ENCODE measurements at places on chromosomes 1 and 21. TPM values are rescaled to one million over a fixed set of nuclear protein-coding genes. Genes with fewer than 3 reads are reported as not detected.
A peak's percentile ranks its signal among the peaks of the same experiment; 100 is the strongest.

OR10J1 gene
- total RNA-seq, result not detected

LMNA gene
- total RNA-seq, result 716 TPM

GRCh38 chr1:147560765-147561471, 19.6 kb downstream of the BCL9 start:
- DNase-seq, result peak; percentile 74
- H3K27ac ChIP-seq, result no peak overlapping the region
- no peaks in the 10 kb centered on the region for H3K4me1 ChIP-seq
- no peak overlapping the region for H3K4me3 ChIP-seq
- H3K36me3 ChIP-seq, result no peaks in the 10 kb centered on the region

DNA sequence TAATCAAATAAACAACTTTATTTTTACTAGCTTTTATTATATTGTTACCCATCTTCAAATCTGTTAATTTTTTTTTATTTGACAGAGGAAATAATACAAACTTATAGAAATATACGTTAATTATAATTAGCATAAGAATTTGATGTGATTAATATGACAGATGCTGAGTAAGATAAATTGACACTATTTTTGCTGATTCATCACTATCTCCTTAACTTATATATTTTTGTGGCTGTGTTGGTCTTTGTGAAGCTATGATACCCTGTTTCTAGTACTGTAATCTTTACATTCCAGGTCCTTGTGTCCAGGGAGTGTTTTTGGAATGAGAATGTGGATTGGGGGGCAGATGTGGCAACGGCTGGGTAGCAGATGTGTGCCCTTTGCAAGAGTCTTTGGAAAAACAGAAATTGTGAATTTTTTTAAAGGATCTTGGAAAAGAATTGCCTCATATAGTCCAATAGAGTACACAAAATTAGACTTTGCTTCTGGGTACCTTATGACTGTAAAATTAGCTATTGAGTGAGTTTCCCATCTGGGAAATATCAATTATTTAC, 102.6 kb downstream of the KCNK2 start:
- H3K4me3 ChIP-seq, result no peak overlapping the region
- H3K4me1 ChIP-seq, result peaks cover 28% of the 10 kb centered on the region
- H3K27me3 ChIP-seq, result no peaks in the 10 kb centered on the region
- no peaks in the 10 kb centered on the region for H3K36me3 ChIP-seq
- no peak overlapping the region for H3K27ac ChIP-seq

- H3K4me1 ChIP-seq, result no peaks in the 10 kb centered on the region
- DNase-seq, result no peak
- H3K27me3 ChIP-seq, result peaks cover 41% of the 10 kb centered on the region
- H3K36me3 ChIP-seq, result no peaks in the 10 kb centered on the region
Observed at GRCh38 chr1:175504875-175505555, 238.4 kb downstream of the TNR start.

GRCh38 chr1:52234708-52235107, 92.8 kb downstream of the ZFYVE9 start:
- H3K27me3 ChIP-seq, result no peaks in the 10 kb centered on the region
- peaks cover 19% of the 10 kb centered on the region for H3K4me1 ChIP-seq
- H3K36me3 ChIP-seq, result peaks cover 6% of the 10 kb centered on the region

SLC50A1 gene
- 91.2 TPM for total RNA-seq

DNA sequence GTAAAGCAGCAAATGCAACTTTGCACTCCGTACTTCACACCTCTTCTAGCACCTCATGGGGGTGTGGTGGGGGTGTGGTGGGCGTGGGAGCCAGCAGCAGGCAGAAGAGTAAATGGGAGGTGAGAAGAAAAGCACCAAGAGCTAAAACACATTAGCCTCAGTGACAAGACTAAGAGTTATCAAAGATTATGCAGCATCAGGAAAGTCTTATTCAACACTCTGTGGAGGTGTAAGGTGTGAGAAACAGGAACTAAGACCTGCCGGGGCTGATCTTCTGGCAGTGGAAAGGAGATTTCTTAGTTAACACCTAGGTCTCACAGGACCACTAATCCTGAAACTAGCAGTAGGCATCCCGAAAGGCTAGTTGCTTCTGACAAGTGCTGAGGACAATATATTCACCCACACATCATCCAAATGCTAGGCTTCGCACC, 9.9 kb downstream of the TGFBR3 start:
- no peak for DNase-seq
- no peaks in the 10 kb centered on the region for H3K27me3 ChIP-seq
- no peak overlapping the region for H3K27ac ChIP-seq
- H3K4me1 ChIP-seq, result peaks cover 56% of the 10 kb centered on the region
- H3K4me3 ChIP-seq, result no peak overlapping the region

GRCh38 chr1:196114193-196114592, 494.0 kb downstream of the KCNT2 start:
- H3K27ac ChIP-seq, result peak overlapping the region; percentile 69
- no peaks in the 10 kb centered on the region for H3K36me3 ChIP-seq
- peak; percentile 69 for DNase-seq
- H3K4me1 ChIP-seq, result peaks cover 17% of the 10 kb centered on the region
- H3K4me3 ChIP-seq, result no peak overlapping the region

DNA sequence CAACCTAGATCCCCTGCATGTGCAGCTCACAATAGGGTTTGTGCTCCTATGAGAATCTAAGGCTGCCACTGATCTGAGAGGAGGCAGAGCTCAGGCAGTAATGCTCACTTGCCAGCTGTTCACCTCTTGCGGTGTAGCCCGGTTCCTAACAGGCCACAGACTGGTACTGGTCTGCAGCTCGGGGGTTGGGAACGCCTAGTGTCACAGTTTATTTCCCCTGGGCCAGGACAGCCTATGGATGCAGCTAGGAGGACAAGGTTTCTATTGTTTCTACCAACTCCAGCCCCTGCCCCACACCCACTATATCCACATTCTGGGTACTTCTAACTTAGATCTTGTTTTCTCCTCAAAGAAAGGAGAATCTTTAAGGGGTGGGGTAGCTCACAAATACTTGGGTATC, 58.7 kb upstream of the PRRC2C start:
- H3K4me3 ChIP-seq, result no peak overlapping the region
- H3K27ac ChIP-seq, result no peak overlapping the region
- no peaks in the 10 kb centered on the region for H3K36me3 ChIP-seq
- H3K4me1 ChIP-seq, result peaks cover 5% of the 10 kb centered on the region
- no peaks in the 10 kb centered on the region for H3K27me3 ChIP-seq

DNA sequence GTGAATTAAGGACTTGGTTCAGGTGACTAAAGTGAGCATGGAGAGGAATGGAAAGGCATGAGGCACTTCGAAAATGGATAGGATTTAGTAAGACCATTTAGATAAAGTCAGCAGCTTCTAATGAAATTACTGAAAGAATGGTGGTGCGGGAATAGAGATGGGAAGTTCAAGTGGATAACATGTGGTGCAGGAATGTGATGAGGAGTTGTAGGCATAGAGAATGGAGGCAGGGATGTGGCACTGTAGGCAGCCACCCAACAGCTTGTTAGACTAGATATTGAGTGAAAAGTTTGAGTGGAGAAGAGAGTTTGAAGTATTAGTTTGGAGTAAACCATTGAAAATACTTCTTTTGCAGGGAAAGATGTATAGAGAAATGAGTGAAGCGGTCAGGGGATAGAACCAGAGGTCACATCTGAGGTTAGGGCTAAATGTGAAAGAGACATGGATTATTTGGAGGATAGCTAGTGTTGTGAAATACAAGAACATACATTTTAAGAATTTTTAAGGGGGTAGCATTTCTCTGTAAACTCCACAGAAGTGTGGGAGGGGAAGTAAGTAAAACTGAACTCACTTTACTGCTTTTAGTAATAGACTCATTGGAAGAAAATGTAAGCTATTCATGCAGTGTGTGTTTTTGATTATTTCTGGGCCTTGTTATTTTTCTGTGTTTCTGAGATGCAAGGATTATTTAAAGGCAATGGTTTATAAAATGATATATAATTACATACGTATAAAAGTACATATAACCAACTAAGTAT, 46.2 kb downstream of the DYRK1A start:
- no peak overlapping the region for H3K4me3 ChIP-seq
- no peak for DNase-seq
- no peak overlapping the region for H3K27ac ChIP-seq
- H3K36me3 ChIP-seq, result peaks cover 11% of the 10 kb centered on the region
- H3K27me3 ChIP-seq, result no peaks in the 10 kb centered on the region

MX2 gene
- not detected for total RNA-seq

ANKRD45 gene
- total RNA-seq, result 0.42 TPM

DNA sequence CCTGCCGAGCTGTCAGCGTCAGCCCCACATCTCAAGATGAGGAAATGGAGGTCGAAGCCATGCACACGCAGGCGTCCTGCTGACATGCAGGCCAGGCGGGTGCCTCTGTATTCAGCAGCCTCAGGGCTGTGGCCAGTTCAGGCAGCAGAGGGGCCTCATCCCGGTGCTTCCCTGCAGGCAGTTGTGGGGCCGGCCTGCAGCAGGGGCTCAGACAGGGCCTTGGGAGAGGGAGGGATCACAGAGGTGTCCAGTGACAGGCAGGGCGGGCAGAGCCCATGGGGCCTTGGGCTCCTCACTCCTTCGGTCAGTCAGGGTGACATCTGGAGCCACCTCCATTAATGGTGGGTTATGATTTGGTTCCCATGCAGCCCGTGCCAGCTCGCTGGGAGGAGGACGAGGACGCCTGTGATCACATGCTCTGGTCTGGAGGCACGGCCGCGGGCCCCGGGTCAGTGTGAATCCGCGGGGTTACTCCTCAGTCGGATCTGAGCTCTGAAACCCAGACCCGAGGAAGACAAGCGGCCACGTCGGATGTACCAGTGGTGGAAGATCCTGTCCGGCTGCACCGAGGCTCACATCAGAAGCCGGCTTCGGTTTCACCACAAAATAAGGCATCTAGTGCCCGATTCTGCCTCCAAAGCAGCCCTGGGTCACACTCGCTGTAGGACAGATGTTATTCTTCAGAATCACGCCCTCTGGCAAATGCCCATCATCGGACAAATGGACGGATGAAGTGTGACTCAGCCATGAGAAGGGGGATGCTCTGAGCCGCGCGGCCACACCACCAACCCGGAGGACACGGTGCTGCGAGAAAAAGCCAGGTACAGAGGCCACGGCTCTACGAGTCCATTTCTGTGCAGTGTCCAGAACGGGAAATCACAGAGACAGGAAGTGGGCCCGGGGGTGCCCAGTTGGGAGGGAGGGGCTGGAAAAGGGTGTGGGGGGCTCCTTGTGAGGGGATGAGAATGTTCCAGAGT, 33.4 kb downstream of the KRTAP10-1 start:
- H3K27me3 ChIP-seq, result peaks cover 17% of the 10 kb centered on the region
- no peak for DNase-seq
- H3K27ac ChIP-seq, result no peak overlapping the region
- H3K4me3 ChIP-seq, result no peak overlapping the region
- H3K4me1 ChIP-seq, result peaks cover 6% of the 10 kb centered on the region

ARHGAP30 gene
- total RNA-seq, result 0.58 TPM

- peaks cover 18% of the 10 kb centered on the region for H3K27me3 ChIP-seq
- no peak overlapping the region for H3K27ac ChIP-seq
- H3K4me3 ChIP-seq, result no peak overlapping the region
Observed at GRCh38 chr1:11365744-11366387, 92.9 kb downstream of the UBIAD1 start.

DNA sequence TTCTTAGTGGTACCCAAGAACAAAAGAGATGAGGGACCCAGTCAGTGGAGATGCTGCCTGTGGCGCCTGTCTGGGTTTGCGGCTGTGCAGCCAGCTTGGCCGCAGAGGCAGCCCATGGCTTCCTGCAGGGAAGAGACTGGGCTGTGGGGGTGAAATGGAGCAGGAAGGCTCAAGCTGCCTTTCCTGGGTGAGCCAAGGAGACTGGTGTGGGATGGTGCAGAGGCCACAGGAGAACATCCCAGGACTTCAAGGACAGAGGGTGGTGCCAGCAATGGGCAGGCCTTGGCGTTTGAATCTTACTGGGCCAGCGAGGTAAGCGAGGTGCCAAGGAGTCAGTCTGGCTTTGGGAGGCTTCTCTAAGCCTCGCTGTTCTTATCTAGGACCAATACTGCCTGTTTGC, 26.4 kb downstream of the KCNA10 start:
- no peaks in the 10 kb centered on the region for H3K27me3 ChIP-seq
- no peak overlapping the region for H3K27ac ChIP-seq

- H3K36me3 ChIP-seq, result no peaks in the 10 kb centered on the region
- no peaks in the 10 kb centered on the region for H3K27me3 ChIP-seq
- H3K4me1 ChIP-seq, result no peaks in the 10 kb centered on the region
- no peak overlapping the region for H3K4me3 ChIP-seq
- peak; percentile 45 for DNase-seq
Observed at GRCh38 chr21:27818847-27819246, 852.0 kb upstream of the ADAMTS5 start.

- H3K4me1 ChIP-seq, result no peaks in the 10 kb centered on the region
- DNase-seq, result no peak
- no peak overlapping the region for H3K4me3 ChIP-seq
- no peak overlapping the region for H3K27ac ChIP-seq
- no peaks in the 10 kb centered on the region for H3K36me3 ChIP-seq
Observed at GRCh38 chr21:28344985-28345384, 647.7 kb downstream of the LTN1 start.

- no peak overlapping the region for H3K27ac ChIP-seq
- H3K36me3 ChIP-seq, result no peaks in the 10 kb centered on the region
- H3K4me3 ChIP-seq, result no peak overlapping the region
- no peaks in the 10 kb centered on the region for H3K27me3 ChIP-seq
Observed at GRCh38 chr1:75265792-75266191, 131.6 kb downstream of the LHX8 start.

DNA sequence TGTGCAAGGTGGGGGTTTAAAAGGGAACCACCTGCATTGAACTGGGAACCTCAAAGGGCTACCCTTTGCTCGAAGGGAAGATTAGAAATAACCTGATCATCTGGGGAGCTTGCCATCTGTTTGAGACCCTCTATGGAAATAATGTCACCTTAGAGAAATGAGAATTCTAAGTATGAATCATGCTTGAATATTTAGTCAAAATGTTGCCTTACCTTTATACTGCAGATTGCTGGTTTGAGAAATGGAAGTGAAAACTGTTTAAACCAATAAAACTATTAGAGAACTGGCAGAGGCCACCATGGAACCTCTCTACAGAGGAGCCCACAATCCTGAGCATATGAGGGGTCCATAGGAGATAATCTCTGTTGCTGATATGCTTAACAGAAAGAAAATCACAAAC, 131.2 kb upstream of the FAM78B start:
- no peak overlapping the region for H3K27ac ChIP-seq
- no peak overlapping the region for H3K4me3 ChIP-seq
- no peak for DNase-seq
- no peaks in the 10 kb centered on the region for H3K4me1 ChIP-seq

DCLRE1B gene
- total RNA-seq, result 8.1 TPM

GRCh38 chr1:168454211-168454815, 89.5 kb downstream of the XCL2 start:
- no peak overlapping the region for H3K4me3 ChIP-seq
- H3K27me3 ChIP-seq, result no peaks in the 10 kb centered on the region
- H3K36me3 ChIP-seq, result peaks cover 5% of the 10 kb centered on the region
- no peak for DNase-seq
- peak overlapping the region; percentile 16 for H3K27ac ChIP-seq

DNA sequence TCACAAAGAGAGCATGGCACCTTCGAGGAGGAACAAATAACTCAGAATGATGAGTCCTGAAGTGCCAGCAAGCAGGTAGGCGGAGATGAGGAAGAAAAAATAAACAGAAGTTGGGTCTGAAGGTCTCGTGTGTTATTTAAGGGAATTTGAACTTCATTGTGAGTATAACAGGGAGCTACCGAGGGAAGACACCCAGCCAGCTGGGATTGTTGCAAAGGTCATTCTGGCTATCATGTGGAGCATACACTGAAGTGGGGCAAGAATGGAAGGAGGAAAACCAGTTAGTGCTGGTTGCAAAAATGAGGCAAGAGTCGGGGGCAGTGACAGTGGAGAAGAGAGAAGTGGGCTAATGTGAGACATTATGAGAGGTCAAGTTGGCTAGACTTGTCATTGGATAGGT, 53.6 kb upstream of the RAP1A start:
- DNase-seq, result no peak
- no peak overlapping the region for H3K4me3 ChIP-seq
- peaks cover 14% of the 10 kb centered on the region for H3K4me1 ChIP-seq
- no peaks in the 10 kb centered on the region for H3K36me3 ChIP-seq
- no peak overlapping the region for H3K27ac ChIP-seq

C1QA gene
- total RNA-seq, result not detected
